ENCODE measurements at places on chromosomes 2 and 18. TPM values are rescaled to one million over a fixed set of nuclear protein-coding genes. Genes with fewer than 3 reads are reported as not detected.

GRCh38 chr18:64399566-64399965, 250.7 kb upstream of the LINC00305 start:
- no peaks in the 10 kb centered on the region for H3K36me3 ChIP-seq
- no peak for DNase-seq
- no peak overlapping the region for H3K4me3 ChIP-seq
- H3K27me3 ChIP-seq = no peaks in the 10 kb centered on the region
- H3K4me1 ChIP-seq = no peaks in the 10 kb centered on the region
- H3K27ac ChIP-seq = no peak overlapping the region

- no peak for DNase-seq
- H3K4me3 ChIP-seq = no peak overlapping the region
- H3K36me3 ChIP-seq = no peaks in the 10 kb centered on the region
- no peak overlapping the region for H3K27ac ChIP-seq
These were observed 220.2 kb upstream of the APCDD1 start for GRCh38 chr18:10234281-10234680.

- H3K4me3 ChIP-seq = peak overlapping the region; percentile 40
- DNase-seq = no peak
- H3K36me3 ChIP-seq = no peaks in the 10 kb centered on the region
- peaks cover 8% of the 10 kb centered on the region for H3K4me1 ChIP-seq
- H3K27me3 ChIP-seq = peaks cover 59% of the 10 kb centered on the region
These were observed 580 bp downstream of the TMEM163 start for GRCh38 chr2:134718023-134718816.

GRCh38 chr18:26863921-26864497, 1.5 kb downstream of the AQP4 start:
- H3K36me3 ChIP-seq = no peaks in the 10 kb centered on the region
- no peak overlapping the region for H3K4me3 ChIP-seq
- no peak overlapping the region for H3K27ac ChIP-seq
- no peaks in the 10 kb centered on the region for H3K4me1 ChIP-seq
- no peak for DNase-seq
- H3K27me3 ChIP-seq = peaks cover 12% of the 10 kb centered on the region

DNA sequence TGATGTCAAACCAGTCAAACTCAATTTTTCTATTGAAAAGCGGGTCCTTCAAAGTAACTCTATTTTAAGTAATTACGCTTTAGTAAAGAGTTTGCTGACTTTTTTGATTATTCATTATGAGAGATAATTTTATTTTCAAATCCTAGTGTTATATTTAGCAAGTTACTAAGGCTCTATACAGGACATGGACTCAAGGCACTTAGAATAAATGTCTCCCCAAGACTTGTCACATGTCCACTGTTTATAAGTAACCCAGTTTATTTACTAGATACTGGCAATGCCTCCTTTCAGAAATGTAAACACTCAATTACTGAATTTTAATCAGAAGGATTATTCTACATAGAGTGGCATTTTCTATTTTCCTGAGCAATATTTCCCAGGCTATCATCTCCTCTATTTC, 638.1 kb downstream of the ERBB4 start:
- no peaks in the 10 kb centered on the region for H3K27me3 ChIP-seq
- no peaks in the 10 kb centered on the region for H3K36me3 ChIP-seq
- H3K27ac ChIP-seq = no peak overlapping the region
- DNase-seq = no peak
- no peaks in the 10 kb centered on the region for H3K4me1 ChIP-seq

GRCh38 chr18:47724186-47724975, 206.1 kb downstream of the SMAD2 start:
- H3K27me3 ChIP-seq = peaks cover 4% of the 10 kb centered on the region
- no peak for DNase-seq
- no peak overlapping the region for H3K4me3 ChIP-seq
- H3K36me3 ChIP-seq = no peaks in the 10 kb centered on the region
- H3K4me1 ChIP-seq = no peaks in the 10 kb centered on the region
- no peak overlapping the region for H3K27ac ChIP-seq

- no peaks in the 10 kb centered on the region for H3K4me1 ChIP-seq
- no peak overlapping the region for H3K4me3 ChIP-seq
- H3K27ac ChIP-seq = no peak overlapping the region
- H3K27me3 ChIP-seq = no peaks in the 10 kb centered on the region
These were observed 445.4 kb downstream of the NBAS start for GRCh38 chr2:15115776-15116175.

- DNase-seq = peak; percentile 27
- no peak overlapping the region for H3K4me3 ChIP-seq
- H3K36me3 ChIP-seq = no peaks in the 10 kb centered on the region
- no peaks in the 10 kb centered on the region for H3K4me1 ChIP-seq
These were observed 109.8 kb downstream of the PARD3B start for GRCh38 chr2:204655101-204655500.

GRCh38 chr2:106841886-106842645, 43.9 kb downstream of the ST6GAL2 start:
- no peak for DNase-seq
- no peaks in the 10 kb centered on the region for H3K27me3 ChIP-seq
- no peak overlapping the region for H3K4me3 ChIP-seq

DNA sequence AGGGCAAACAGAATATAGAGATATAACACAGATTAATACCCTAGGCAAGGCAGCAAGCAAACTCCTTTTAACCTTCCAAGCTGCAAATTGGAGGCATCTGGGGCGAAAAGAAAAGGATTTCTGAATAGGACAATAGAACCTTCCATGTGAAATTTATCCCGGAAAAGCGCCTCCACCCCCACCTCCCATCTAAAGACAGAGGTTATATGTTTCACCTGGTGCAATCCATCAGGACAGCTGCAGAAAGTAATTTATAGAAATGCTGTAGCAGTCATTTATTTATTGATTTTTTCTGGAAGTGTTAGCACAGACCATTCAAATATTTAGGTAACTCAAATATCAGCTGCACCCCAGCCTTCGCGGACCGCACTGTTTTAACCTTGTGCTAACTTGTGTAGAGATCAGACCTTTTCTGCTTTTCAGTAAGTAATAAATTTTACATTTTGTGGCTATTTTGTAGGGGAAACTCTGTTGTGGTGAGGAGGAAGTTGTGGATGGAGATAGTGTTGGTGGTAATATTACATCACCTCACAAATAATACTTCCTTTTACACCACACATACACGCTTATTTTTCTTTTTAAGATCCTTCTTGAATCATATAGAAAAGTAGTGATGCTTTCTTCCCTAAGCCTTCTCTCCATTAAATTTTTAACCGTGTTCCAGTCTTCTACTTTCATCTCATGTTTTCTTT, 919.3 kb upstream of the CDH2 start:
- H3K4me3 ChIP-seq = no peak overlapping the region
- H3K4me1 ChIP-seq = no peaks in the 10 kb centered on the region
- no peak overlapping the region for H3K27ac ChIP-seq
- DNase-seq = no peak
- H3K36me3 ChIP-seq = no peaks in the 10 kb centered on the region

- H3K36me3 ChIP-seq = no peaks in the 10 kb centered on the region
- no peak overlapping the region for H3K4me3 ChIP-seq
- DNase-seq = no peak
- no peaks in the 10 kb centered on the region for H3K27me3 ChIP-seq
- no peak overlapping the region for H3K27ac ChIP-seq
These were observed 44.9 kb downstream of the NCKAP5 start for GRCh38 chr2:133523406-133523805.

DNA sequence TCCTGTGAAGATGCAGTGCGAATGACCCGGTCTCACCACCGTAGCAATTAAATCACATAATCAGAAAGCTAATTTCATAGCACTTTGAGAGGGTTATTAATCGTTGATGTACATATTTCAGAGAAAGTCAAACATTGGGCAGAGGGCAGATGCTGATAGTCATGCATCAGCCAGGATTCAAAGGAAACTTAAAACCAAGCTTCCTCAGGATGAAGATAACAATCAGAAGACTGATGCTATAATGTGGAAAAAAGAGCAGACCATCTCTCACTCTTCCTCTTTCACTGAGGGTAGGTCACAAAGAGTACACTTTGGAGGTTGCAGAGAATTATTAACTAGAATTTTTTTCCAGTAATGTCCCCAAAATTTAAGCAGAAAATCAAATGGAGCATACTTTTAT, 1027.7 kb upstream of the ZEB2 start:
- DNase-seq = no peak
- no peak overlapping the region for H3K27ac ChIP-seq
- H3K27me3 ChIP-seq = no peaks in the 10 kb centered on the region
- no peaks in the 10 kb centered on the region for H3K36me3 ChIP-seq
- H3K4me3 ChIP-seq = no peak overlapping the region

DNA sequence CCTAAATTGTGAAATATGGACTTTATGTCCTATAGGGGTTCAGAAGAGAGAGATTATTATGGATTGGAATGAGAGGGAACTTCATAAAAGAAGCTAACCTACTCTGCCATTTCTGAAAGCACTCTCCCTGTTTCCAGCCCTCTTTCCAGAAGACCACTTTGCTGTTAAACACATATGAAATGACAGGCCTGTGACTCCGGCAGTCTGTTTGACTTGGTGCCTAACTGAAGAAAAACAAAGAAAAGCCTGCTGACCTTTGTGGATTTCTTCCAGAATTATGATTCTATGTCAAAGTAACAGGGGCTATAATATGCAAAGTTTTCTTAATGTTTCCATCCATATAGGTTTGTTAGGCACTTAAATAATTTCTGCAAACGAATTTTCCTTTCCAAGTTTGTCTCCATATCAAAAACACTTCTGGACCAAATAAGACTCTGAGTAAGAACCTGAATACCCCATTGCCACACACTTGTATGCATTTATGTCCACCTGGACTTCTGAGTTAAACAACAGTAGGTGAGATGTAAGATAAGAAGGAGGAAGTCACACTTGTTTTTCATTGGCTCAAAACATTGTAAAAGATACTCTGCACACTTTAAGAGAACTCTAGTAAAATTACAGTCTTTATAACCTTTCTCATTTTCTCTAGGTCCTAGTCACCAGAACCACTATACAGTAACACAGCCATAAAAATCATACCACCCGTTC, 111.7 kb downstream of the PIEZO2 start:
- no peaks in the 10 kb centered on the region for H3K36me3 ChIP-seq
- H3K4me1 ChIP-seq = peaks cover 7% of the 10 kb centered on the region
- no peak for DNase-seq
- H3K27me3 ChIP-seq = no peaks in the 10 kb centered on the region
- H3K4me3 ChIP-seq = no peak overlapping the region
- no peak overlapping the region for H3K27ac ChIP-seq

- no peaks in the 10 kb centered on the region for H3K27me3 ChIP-seq
- H3K4me3 ChIP-seq = no peak overlapping the region
- DNase-seq = no peak
- H3K4me1 ChIP-seq = peaks cover 8% of the 10 kb centered on the region
- no peak overlapping the region for H3K27ac ChIP-seq
- H3K36me3 ChIP-seq = no peaks in the 10 kb centered on the region
These were observed 13.0 kb upstream of the SESTD1 start for GRCh38 chr2:179277429-179278196.

DNA sequence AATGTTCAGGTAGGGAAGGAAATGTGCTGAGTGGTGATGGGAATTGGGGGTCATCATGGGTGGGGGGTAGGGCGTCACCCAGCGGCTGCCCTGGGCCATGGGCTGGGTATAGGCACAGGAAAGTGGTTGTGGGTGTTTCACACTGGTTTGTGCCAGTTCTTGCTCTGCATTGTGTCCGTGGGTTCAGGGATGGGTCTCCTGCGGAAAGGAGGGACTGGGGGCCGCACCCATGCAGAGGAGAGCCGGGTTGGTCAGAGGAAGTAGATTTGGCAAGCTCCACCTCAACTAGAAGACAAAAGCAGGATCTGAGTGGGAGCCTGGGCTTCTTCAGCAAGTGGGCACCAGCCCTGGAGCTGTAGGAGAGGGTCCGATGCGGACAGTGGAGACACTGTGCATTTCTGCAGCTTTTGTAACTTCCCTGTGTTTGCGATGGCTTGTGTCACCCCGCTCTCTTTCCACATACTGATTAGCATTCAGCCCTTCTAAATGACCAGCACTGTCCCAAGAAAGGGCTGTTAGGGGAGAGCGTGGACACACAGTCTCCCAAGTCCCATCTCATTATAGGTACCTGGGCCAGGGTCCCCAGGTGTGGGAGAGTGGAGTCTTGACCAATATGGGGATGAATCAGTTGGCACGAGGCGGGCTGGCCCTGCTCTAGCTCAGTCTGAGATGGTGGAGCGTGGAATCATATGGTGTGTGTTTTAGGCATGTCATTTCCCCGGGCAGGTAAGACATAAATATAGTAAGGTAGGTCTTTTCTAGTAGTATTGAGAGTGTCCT, 67.2 kb downstream of the LRRFIP1 start:
- peaks cover 61% of the 10 kb centered on the region for H3K4me1 ChIP-seq
- peak overlapping the region; percentile 88 for H3K27ac ChIP-seq
- H3K36me3 ChIP-seq = no peaks in the 10 kb centered on the region

GRCh38 chr2:43389581-43390466, 163.4 kb upstream of the ZFP36L2 start:
- DNase-seq = no peak
- no peaks in the 10 kb centered on the region for H3K36me3 ChIP-seq
- no peaks in the 10 kb centered on the region for H3K27me3 ChIP-seq
- H3K4me1 ChIP-seq = peaks cover 6% of the 10 kb centered on the region
- H3K4me3 ChIP-seq = no peak overlapping the region
- no peak overlapping the region for H3K27ac ChIP-seq

DNA sequence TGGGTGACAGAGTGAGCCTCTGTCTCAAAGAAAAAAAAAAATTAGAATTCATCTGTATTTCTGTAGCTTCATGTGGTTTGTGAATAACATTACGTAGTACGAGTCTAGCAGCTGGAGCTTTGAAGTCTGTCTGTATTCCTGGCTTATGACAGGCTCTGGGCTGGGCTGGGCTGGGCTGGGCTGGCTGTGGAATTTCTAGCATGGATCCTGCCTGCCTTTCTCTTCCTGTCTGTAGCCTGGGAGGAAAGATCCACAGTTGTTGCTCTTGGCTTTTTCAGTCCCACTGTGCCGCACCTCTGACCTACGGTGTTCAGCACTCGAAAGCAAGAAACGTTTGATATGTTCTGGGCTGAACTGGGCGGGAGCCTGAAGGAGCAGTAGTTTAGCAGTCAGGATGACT, 55.4 kb downstream of the BOLA3 start:
- no peaks in the 10 kb centered on the region for H3K27me3 ChIP-seq
- H3K4me3 ChIP-seq = no peak overlapping the region
- no peaks in the 10 kb centered on the region for H3K36me3 ChIP-seq
- DNase-seq = no peak
- H3K27ac ChIP-seq = no peak overlapping the region
- H3K4me1 ChIP-seq = peaks cover 6% of the 10 kb centered on the region

- no peak for DNase-seq
- no peak overlapping the region for H3K4me3 ChIP-seq
- H3K27ac ChIP-seq = no peak overlapping the region
- H3K4me1 ChIP-seq = no peaks in the 10 kb centered on the region
- no peaks in the 10 kb centered on the region for H3K27me3 ChIP-seq
These were observed 43.4 kb downstream of the DSC3 start for GRCh38 chr18:30999186-30999585.

The ZSWIM2 gene
- not detected for total RNA-seq

The SERPINB7 gene
- 18.0 TPM for total RNA-seq

The BOLL gene
- not detected for total RNA-seq

The MC2R gene
- not detected for total RNA-seq

The EGR4 gene
- not detected for total RNA-seq

The GULP1 gene
- 39.4 TPM for total RNA-seq

All from astrocyte (in vitro differentiated cells and primary cell).